ENCODE measurements at places on chromosomes 4 and X.

DNA sequence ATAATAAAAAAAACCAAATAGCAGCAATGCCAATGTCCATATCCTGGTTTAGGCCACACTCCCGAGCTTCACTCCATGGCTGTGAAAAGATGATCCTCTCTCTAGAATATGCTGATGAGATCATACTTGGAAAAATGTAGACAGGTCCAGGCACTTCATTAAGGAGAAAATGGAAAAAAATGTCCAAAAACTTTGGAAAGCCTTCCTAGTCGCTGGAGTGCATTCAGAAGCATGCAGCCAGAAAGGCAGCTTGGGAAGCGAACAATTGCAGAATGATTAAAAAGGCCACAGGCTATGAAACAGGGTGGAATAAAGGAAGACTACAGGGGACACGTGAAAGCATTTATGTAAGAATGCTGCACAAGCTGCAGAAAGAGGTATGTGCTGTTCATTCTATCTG, 165.6 kb upstream of the HCCS start:
- no peak for DNase-seq

- DNase-seq = no peak
These were observed 40.6 kb upstream of the ADGRG2 start for GRCh38 chrX:19162851-19163250.

DNA sequence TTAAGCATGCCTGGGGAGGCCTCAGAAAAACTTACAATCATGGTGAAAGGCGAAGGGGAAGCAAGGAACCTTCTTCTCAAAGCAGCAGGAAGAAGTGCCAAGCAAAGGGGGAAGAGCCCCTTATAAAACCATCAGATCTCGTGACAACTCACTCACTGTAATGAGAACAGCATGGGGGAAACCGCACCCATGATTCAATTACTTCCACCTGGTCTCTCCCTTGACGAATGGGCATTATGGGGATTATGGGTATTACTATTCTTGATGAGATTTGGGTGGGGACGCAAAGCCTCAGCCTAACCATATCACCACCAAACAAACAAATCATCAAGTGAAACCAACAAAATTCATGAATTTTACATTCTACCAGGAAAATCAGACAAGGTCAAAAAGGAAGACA, 76.7 kb upstream of the TAB3 start:
- DNase-seq = no peak

- DNase-seq = peak; percentile 4
These were observed 69.8 kb downstream of the DTHD1 start for GRCh38 chr4:36351082-36351666.

DNA sequence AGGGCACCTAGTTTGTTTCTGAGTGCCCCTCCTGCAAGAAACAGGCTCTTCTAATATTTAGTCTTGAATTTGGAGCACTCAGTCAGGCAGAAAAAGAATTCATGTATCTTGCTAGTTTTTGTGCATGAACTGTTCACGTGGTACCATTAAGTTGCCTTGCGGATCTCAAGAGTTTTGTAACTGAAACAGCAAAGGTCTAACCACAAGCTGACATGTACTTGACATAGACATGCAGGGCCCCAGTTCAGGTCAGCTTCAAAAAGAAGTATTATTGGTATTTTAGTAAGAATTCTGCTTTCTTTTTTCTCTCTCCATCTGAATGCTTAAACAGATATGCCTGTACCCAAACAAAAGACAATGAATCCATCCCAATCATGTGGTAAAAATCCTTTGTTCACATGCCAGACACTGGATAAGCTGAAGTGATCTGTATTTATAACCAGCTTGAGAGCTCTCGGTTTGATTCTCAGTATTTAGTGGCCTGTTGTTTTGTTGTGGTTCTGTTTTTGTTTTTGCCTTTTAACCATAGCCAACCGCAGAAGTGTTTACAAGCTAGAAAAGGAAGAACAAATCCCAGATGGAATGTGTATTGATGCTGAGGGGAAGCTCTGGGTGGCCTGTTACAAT, 13.0 kb downstream of the RGN start:
- no peak for DNase-seq

- no peak for DNase-seq
These were observed 1024.0 kb upstream of the PABPC4L start for GRCh38 chr4:135225551-135225950.

DNA sequence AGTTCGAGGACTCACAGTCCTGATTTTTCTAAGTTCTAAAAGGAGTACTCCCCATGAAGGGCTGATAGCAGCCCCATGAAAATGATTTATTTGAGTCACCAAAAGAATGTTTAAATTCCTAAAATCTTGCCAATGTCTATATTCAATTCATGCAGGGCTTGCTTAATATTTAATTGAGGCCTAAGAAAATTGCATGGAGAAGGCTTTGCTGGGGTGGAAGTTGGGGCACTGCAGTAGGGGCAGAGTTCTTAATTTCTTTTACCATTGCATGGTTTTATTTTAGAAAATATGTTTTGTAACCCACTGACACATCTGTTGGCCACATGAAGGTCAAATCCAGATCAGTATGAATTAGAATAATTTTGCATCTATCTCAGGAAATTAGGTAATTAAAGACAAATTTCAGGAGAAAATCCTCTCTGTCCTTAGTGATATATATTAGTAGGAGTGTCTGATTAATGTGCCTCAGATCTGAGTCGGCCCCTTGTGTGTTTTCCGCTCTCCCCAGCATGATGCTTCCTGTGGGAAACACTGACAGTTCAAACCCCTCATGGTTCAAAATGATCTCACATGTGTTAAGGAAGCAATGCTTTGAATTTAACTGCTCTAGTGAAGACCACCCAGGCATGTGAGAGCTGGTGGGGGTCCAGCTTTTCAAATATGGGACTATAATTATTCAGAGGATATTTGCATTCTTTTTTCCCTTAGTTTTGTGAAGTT, 54.0 kb upstream of the EGFL6 start:
- no peak for DNase-seq

All from H54 (cell line).